Fibroblast of skin of left quadriceps (primary cell): ENCODE measurements at places on chromosomes 3 and 15.

DNA sequence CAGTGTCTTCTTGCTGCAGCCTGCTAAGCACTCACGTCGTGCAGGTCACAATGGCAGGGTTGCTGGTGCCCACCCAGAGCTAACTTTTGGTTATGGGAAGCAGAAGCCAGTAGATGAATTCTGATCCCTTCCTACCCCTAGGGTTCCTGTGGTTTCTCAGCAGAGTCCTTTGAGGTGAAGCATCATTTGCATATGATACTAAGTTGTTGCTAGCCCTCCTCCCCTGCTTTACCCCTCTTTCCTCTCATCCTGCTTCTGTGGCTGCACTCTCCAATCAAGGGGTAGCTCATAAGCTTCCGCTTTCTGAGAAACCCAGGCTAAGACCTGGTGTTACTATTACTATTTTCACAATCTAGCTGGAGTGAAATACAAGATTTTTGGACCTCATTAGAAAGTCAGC is 22.1 kb upstream of the HEG1 start:
- no peak for DNase-seq

- no peak for DNase-seq
These were observed 616.3 kb upstream of the BCHE start for GRCh38 chr3:166453478-166453877.

- DNase-seq, result no peak
These were observed 13.9 kb downstream of the PLXND1 start for GRCh38 chr3:129592381-129593131.

DNA sequence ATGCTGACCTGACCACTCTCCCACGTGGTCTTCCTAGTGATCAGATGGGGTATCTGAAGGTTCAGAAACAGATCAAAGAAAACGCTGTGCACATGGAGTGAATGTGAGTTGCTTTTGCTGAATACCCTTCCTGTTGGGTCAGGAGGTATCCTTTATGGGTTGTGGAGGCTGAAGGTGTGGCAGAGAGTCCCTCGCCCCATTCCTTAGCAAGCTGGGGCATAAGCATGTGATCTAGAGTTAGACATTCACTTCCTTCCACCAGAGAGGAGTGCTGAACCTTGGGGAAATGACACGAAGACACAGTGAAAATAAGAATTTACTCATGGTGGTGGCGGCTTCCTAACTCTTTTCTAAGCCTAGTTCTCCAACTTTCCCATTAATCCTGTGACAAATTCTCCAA is 27.8 kb upstream of the SPTBN5 start:
- DNase-seq, result no peak

DNA sequence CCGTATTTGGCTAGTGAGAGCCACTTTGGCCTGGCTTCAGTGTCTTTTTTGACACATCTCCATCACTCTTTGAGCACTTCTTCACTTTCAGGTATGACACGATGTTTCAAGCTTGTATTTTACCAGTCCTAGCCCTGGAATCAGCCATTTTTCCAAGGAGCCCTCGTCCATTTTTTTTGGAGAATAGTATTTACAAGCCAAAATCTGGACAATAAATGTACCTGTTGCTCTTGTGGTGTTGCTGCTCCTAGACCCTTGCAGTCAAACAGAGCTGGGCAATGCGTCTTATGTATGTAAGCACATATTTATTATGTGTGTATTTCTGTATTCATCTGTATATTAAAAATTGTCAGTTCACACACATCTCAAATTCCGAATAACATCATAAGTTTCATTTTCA is 231.2 kb downstream of the THSD4 start:
- DNase-seq, result no peak
